HFFc6 (cell line): ENCODE measurements at places on chromosomes 4 and X. TPM values are rescaled to one million over a fixed set of nuclear protein-coding genes. Genes with fewer than 3 reads are reported as not detected.
A peak's percentile ranks its signal among the peaks of the same experiment; 100 is the strongest.

DNA sequence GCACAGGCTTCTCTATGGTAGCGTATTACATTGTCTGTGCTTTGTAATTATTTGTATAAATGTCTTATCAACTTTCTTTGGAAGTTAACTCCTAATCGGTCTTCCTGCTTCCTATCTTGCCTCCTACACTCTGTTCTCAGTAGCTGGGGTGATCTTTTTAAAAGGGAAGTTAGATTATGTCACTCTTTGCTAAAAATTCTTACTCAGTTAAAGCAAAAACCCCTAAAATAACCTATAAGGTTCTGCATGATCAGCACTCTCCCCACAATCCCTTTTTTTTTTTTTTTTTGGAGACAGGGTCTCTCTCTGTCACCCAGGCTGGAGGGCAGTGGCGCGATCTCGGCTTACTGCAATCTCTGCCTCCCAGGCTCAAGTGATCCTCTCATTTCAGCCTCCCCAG, 2.6 kb upstream of the PRPS1 start:
- H3K4me3 ChIP-seq, result no peak overlapping the region
- H3K27ac ChIP-seq, result no peak overlapping the region
- no peaks in the 10 kb centered on the region for H3K27me3 ChIP-seq
- peaks cover 23% of the 10 kb centered on the region for H3K4me1 ChIP-seq
- no peak for DNase-seq
- H3K36me3 ChIP-seq, result no peaks in the 10 kb centered on the region

DNA sequence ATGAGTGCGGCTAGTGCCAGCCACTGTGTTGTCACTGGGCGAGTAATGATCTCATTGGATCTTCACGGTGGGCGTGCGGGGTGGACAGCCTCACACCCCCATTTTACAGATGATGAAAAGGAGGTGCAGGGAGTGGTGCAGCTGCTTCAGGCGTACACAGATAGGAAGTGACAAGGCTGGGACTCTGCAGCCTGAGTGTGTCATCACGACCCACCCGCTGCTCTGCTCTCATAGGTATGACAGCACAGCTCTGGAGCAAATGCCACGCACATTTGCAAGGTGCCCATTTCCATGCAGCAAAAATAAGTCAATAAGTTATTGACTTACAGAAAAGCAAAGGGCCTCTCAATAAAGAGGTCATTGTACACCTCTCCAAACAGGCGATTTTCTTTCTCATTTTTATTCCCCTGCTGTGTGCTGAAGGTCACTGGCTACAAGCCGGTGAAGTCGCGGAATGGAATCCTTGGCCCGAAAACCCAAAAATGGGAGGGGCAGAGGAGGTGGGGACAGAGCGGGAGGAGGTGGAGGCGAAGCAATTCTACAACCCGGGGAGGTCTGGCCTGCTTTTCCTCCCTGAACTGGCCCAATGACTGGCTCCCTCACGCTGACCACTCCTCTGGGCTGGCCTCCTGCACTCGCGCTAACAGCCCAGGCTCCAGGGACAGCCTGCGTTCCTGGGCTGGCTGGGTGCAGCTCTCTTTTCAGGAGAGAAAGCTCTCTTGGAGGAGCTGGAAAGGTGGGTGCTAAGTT, at the start of gene SOD3:
Gene SOD3 (plus strand): TSS at position 658 of the 750 bp plus-strand sequence. CDS start 3,949 bp downstream, outside the sequence.
- H3K36me3 ChIP-seq, result no peaks in the 10 kb centered on the region
- H3K27ac ChIP-seq, result peak within 1 kb of the TSS; percentile 86
- DNase-seq, result peak; percentile 88
- H3K27me3 ChIP-seq, result peaks cover 5% of the 10 kb centered on the region

DNA sequence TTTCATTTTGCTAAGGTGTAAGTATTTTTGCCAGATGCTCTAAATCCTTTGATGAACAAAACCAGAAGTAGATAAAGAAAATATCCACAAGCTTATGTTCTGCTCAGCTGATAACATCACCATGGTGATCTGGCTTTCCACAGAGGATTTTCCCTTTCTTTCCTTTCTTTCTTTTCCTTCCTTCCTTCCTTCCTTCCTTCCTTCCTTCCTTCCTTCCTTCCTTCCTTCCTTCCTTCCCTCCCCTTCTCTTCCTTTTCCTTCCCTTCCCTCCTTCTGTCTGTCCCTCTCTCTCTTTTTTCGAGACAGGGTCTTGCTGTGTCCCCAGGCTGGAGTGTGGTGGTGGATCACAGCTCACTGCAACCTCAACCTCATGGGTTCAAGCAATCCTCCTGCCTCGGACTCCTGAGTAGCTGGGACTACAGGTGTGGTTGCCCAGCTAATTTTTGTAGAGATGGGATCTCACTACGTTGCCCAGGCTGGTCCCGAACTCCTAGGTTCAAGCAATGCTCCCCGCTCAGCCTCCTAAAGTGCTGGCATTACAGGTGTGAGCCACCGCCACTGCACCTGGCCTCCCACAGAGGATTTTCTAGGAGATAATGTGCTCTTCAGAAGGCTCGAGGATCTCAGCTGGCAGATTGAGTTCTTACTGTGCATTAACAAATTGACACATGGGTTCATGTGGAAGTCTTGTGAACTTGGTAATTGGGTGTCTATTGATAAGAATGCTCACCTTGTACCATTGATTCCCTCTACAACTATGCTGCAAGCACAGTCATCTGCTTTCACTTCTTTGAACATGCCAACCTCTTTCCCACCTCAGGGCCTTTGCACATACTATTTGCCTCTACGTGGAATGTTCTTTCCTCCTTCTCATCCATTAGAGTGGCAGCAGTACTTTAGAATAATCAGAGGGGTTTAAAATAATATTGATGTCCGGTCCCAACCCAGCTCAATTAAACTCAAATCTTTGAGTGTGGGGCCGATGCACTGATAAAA, 1.4 kb upstream of the RHOH start:
- no peak for DNase-seq
- no peak overlapping the region; the same call in 1 of the 2 replicates for H3K4me3 ChIP-seq
- H3K4me1 ChIP-seq, result peaks cover 10% of the 10 kb centered on the region

GRCh38 chr4:157957905-157958304, 214.9 kb downstream of the GASK1B start:
- no peaks in the 10 kb centered on the region for H3K36me3 ChIP-seq
- no peak overlapping the region for H3K4me3 ChIP-seq
- no peak for DNase-seq
- H3K27me3 ChIP-seq, result no peaks in the 10 kb centered on the region
- no peaks in the 10 kb centered on the region for H3K4me1 ChIP-seq

- peaks cover 14% of the 10 kb centered on the region for H3K4me1 ChIP-seq
- H3K4me3 ChIP-seq, result no peak overlapping the region
- H3K36me3 ChIP-seq, result no peaks in the 10 kb centered on the region
- H3K27me3 ChIP-seq, result peaks cover 4% of the 10 kb centered on the region
Measured at GRCh38 chrX:15373976-15374375, 10.2 kb downstream of the VEGFD start.

DNA sequence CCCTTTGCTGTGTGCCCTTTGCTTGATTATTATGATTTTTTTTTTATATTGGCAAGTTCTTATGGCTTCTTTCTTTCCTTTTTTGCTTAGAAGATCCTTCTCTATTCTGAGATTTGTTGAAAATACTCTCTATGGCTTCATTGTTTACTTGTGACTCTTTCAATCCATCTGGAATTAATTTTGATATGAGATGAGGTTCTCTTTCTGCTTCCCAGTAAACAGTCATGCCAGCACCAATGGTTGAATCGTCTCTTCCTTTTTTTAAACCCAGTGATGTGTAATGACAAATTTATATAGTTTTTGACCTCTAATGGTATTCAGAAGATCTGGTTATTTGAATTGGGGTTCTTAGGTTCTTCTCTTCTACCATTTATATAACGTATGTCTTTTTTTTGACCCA, 121.8 kb downstream of the ARHGAP10 start:
- H3K4me1 ChIP-seq, result peaks cover 36% of the 10 kb centered on the region
- peaks cover 39% of the 10 kb centered on the region for H3K36me3 ChIP-seq
- no peaks in the 10 kb centered on the region; the same call in 1 of the 2 replicates for H3K27me3 ChIP-seq
- peak overlapping the region; percentile 63 for H3K4me3 ChIP-seq
- peak overlapping the region; percentile 88 for H3K27ac ChIP-seq
- peak; percentile 72 for DNase-seq

DNA sequence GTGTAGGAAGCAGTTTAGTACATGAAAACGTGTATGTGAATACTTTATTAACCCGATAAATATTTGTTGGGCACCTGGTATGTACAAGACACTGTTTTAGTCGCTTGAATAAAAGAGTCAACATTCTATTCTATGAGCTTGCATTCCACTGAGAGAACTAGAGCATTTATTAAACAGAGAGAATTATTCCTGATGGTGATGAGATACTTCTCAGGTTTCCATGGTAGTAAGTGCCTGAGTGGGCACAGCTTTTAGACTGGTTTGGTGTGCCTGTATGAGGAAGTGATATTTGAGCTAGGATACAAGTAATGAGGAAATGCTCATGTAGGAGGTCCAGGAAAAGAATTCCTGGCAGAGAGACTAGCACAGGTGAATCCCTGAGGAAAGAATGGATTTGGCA, 94.2 kb downstream of the ATP10D start:
- no peak overlapping the region for H3K27ac ChIP-seq
- H3K4me1 ChIP-seq, result peaks cover 11% of the 10 kb centered on the region
- no peaks in the 10 kb centered on the region for H3K27me3 ChIP-seq
- H3K36me3 ChIP-seq, result peaks cover 55% of the 10 kb centered on the region

- peaks cover 66% of the 10 kb centered on the region for H3K4me1 ChIP-seq
- H3K4me3 ChIP-seq, result peak overlapping the region; percentile 99
- H3K27ac ChIP-seq, result peak overlapping the region; percentile 94
- H3K27me3 ChIP-seq, result no peaks in the 10 kb centered on the region; the same call in none of the 2 replicates
- peaks cover 6% of the 10 kb centered on the region; the same call in 1 of the 2 replicates for H3K36me3 ChIP-seq
- DNase-seq, result peak; percentile 89
Measured at GRCh38 chr4:6986781-6987587, 56.2 kb upstream of the TADA2B start.

- no peak overlapping the region for H3K4me3 ChIP-seq
- H3K36me3 ChIP-seq, result no peaks in the 10 kb centered on the region
- H3K27ac ChIP-seq, result no peak overlapping the region
- no peaks in the 10 kb centered on the region for H3K27me3 ChIP-seq
- H3K4me1 ChIP-seq, result peaks cover 19% of the 10 kb centered on the region
- no peak for DNase-seq
Measured at GRCh38 chrX:46961574-46962283, 49.5 kb downstream of the JADE3 start.

DNA sequence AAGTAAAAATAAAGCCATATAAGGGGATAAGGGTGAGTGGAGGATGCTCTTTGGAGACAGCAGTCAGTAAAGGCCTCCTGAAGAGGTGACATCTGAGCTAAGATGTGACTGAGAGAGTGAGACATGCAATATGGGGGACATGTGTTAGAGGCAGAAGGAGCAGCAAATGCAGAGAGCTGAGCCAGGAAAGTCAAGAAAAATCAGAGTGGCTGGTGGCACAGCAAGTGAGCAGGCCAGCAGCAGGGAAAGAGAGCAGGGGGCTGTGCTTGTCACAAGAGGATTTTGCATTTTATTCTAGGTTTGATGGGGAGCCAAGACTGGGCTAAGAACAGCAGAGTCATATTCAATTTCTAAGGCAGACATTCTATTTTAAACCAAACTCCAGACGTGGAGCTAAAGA, 394.5 kb downstream of the KCNIP4 start:
- H3K27me3 ChIP-seq, result no peaks in the 10 kb centered on the region
- DNase-seq, result no peak

DNA sequence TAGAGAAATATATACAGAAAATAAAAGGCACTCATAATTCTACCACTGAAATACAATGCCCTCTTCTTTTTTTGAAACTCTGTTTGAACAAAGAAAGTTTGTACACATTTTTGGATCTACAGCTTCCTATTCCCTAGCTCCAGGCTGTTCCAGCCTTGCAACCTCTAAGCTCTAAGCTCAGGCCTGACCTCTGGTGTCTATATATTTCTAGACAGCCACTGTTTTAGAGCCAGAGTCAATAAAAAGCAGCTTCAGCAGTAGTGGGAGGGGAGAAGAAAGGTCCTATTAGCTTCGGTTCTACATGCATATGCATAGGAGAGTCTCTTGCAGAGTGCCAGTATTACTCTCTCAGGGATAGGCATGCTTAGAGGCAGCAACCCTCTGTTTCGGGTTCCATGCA, 39.7 kb downstream of the CLDN2 start:
- H3K27ac ChIP-seq, result no peak overlapping the region
- peak; percentile 28 for DNase-seq
- H3K4me3 ChIP-seq, result no peak overlapping the region

DNA sequence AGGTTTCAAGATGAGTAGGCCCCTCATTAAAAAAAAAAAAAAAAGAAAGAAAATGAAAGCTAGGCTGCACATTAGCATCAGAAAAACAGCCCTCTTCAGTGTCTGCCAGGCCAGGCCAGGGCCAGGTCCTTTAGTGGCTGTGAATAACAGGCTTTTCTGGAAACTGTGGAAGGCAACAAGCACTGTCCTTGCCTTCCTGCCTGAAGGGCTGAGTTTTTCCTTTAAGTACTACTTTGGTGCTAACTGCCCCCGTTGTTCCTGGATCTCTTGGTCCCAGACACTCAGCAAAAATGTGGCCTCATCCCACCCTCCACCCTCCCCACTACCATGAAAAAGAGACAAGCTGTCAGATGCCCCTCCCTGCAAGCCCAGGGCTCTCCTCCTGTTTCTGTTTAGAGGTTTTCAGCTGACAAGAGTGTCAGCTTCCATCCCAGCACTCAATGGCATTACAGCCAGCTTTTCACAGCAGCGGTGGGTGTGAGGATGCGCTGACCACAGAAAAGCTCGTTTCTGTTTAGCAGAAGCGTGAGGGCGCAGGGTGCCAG, 174.2 kb downstream of the NHS start:
- H3K36me3 ChIP-seq, result no peaks in the 10 kb centered on the region
- no peak overlapping the region for H3K4me3 ChIP-seq
- H3K27ac ChIP-seq, result no peak overlapping the region
- H3K4me1 ChIP-seq, result peaks cover 49% of the 10 kb centered on the region
- DNase-seq, result no peak

- 0 out of 2 replicates have a peak, but pooled peaks cover 5% of the 10 kb centered on the region for H3K36me3 ChIP-seq
- H3K27me3 ChIP-seq, result peaks cover 3% of the 10 kb centered on the region; the same call in 1 of the 2 replicates
- H3K4me1 ChIP-seq, result peaks cover 10% of the 10 kb centered on the region
- H3K27ac ChIP-seq, result no peak overlapping the region
- H3K4me3 ChIP-seq, result peak overlapping the region; percentile 76
Measured at GRCh38 chrX:136147976-136148375, 643 bp downstream of the FHL1 start.

GRCh38 chr4:85792376-85793232, 317.7 kb downstream of the ARHGAP24 start:
- peaks cover 18% of the 10 kb centered on the region for H3K36me3 ChIP-seq
- no peak for DNase-seq
- peaks cover 97% of the 10 kb centered on the region for H3K4me1 ChIP-seq
- no peaks in the 10 kb centered on the region for H3K27me3 ChIP-seq
- H3K27ac ChIP-seq, result peak overlapping the region; percentile 38

GRCh38 chrX:109872021-109872732, 130.7 kb upstream of the TMEM164 start:
- H3K27ac ChIP-seq, result no peak overlapping the region
- DNase-seq, result no peak
- H3K36me3 ChIP-seq, result no peaks in the 10 kb centered on the region

- no peak for DNase-seq
- no peak overlapping the region for H3K4me3 ChIP-seq
- H3K27me3 ChIP-seq, result no peaks in the 10 kb centered on the region; the same call in 1 of the 2 replicates
- H3K4me1 ChIP-seq, result peaks cover 22% of the 10 kb centered on the region
Measured at GRCh38 chrX:70026851-70027200, 22.9 kb downstream of the AWAT2 start.

GRCh38 chr4:150096625-150097024, 18.4 kb downstream of the DCLK2 start:
- peaks cover 32% of the 10 kb centered on the region for H3K36me3 ChIP-seq
- peaks cover 34% of the 10 kb centered on the region for H3K4me1 ChIP-seq
- peaks cover 2% of the 10 kb centered on the region; the same call in 1 of the 2 replicates for H3K27me3 ChIP-seq
- no peak for DNase-seq

The RRAGB gene
- 13.5 to 14.0 TPM (median 13.9 TPM) in 3 replicates for total RNA-seq

The CPLX1 gene
- total RNA-seq, result 0.09 to 0.27 TPM (median 0.12 TPM) in 3 replicates

The SCD5 gene
- total RNA-seq, result 25.6 to 33.3 TPM (median 26.4 TPM) in 3 replicates

The MAGEB2 gene
- total RNA-seq, result not detected in 3 replicates

The RASGEF1B gene
- not detected in 2 replicates for total RNA-seq

The PROM1 gene
- total RNA-seq, result 0.10 and 0.28 TPM in 2 replicates

The HTR2C gene
- not detected in 3 replicates for total RNA-seq

The ABLIM2 gene
- total RNA-seq, result 0.16 TPM in 1 of 2 replicates, not detected in the other

The NSUN7 gene
- not detected in 3 replicates for total RNA-seq

The UGT2A3 gene
- not detected in 3 replicates for total RNA-seq
